NB4 (cell line): ENCODE measurements at places on chromosomes 6 and 20.

DNA sequence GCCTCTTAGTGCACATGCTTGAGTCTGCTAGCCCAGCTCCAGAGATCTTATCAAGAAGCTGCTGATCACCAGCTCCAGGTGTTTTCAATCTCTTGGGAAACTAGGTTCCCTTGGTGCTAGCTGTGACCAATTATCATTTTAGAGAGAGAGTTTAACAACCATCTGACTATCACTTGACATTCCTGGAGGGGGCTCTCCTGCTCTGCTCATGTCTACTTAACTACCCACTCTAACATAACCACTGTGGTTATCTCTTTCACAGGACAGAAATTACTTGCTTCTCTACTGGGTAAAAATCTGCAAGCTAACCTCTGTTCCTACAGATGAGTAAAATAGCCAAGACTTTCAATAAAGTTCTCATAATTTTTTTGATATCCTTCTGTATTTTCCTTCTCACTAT, 823.4 kb upstream of the GJE1 start:
- peak; percentile 33 for DNase-seq

DNA sequence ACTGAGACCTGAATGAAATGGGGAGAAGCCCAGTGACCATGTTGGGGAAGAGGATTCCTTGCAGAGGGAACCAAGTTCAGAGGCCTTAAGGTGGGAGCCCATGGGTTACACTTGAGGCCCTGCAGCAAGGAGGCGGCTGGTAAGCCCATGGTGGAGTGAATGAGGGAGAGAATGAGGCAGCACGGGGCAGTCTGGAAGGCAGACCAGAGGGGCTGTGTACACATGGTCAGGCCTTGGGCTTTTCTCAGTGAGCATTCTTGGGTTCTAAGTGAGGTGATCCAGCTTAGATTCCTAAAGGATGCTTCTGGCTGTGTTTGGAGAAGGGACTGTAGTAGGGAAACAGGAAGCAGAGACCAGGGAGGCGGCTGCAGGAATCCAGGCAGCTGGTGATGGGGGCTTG, 19.0 kb downstream of the RNF114 start:
- DNase-seq: no peak

- no peak for DNase-seq
Observed at GRCh38 chr20:31906001-31906400, 35.6 kb downstream of the TTLL9 start.

- DNase-seq: no peak
Observed at GRCh38 chr6:167471548-167471930, 146.7 kb downstream of the TTLL2 start.

DNA sequence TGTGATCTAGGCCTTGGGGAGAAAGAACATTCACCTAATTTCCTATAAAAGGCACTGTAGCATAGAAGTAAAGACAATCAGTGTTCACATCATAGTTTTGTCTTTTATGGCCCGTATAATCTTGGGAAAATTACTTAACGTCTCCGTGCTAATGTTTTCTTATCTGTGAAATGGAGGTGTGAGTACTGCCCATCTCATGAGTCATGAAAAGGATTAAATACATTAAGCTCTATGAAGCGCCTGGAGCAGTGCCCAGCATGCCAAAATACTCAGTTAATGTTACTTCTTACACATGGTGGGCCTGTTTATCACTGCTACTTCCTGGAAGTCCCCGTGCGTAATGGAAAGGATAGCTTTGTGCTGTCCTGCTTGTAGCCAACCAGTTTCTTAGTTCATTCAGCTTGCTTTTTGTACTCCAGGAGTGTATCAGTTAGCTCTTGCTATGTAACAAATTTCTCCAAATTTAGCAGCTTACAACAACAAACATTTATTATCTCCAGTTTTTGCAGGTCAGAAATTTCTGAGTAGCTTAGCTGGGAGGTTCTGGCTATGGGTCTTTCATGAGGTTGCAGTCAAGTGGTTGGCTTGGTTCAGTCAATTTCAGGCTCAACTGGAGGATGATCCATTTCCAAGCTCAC, 103.6 kb upstream of the BMP2 start:
- DNase-seq: no peak

DNA sequence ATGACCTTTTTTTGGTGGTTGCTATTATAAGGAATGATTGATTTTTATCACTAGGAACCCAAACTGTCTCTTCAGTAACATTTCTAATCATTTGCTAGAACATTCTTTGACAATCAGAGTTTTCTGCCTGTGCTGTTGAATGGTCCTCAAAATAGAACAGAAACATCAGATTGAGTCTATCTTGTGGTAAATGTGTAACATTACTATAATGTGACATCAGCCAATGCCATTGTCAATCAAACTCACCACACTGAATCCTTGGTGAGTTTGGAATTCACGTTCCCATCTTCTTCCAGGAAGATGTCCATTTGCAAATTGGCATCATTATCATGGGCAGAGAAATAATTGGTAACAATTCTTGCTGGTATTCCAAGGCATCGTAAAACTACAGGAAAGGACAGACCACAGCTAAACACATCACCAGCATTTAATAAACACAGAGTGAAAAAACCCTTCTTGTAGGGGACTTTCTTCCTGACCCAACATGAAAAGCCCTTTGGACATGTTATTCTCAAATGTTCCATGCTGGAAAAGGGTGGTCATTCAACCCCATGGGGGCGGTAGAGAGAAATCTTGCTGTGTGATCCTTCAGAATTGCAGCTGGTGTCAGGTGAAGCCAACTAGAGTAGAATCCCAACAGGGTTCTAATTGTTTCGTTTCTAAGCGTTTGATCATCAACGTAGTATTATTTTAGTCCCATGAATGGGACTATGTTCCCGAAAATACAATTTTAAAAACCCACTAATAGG, 98.5 kb downstream of the F13A1 start:
- DNase-seq: peak; percentile 49
